ENCODE measurements at places on chromosomes 1 and 21.

- DNase-seq = no peak
These were observed 99.2 kb upstream of the IFFO2 start for GRCh38 chr1:19055701-19056100.

- DNase-seq = no peak
These were observed 150.0 kb upstream of the ADGRL2 start for GRCh38 chr1:81650776-81651175.

DNA sequence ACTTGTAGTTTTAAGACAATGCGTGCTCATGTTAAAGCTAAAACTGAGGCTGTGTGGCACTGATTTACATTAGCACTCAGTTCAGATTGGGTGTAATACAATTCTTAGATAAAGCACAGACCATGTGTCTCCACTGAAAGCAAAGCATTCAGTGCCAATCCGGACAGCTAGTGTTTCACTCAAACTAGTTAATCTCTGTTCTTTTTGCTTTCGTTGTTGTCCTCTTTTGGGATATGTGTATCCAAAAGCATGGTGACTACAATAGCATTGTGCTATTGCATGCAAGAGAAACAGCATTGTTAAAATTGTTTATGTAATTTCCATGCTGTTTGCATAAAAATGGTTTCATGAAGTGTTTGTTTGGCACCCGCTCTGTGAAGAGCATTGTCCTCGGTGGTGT is 54.6 kb downstream of the F3 start:
- DNase-seq = no peak

- DNase-seq = peak; percentile 37
These were observed 248.5 kb downstream of the USP25 start for GRCh38 chr21:15978215-15978738.

DNA sequence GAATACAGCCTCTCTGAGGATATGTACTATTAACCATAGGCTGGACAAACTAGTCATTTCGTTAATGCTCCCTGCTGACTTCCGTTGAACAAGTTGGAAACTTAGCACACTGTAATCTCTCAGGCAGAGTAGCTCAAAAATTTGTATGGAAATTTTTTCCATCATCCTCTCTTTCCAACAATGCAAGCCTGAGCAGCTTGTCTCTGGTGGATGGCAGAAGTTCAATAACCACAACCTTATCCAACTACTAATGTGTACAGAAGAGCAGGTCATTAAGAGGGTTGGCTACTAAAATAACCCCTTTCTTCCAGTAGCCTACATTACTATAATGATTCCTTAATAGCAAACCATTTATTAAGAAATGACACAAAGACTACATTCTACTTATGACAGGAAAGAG is 262.3 kb downstream of the NFIA start:
- DNase-seq = no peak

- DNase-seq = no peak
These were observed 31.2 kb upstream of the CASZ1 start for GRCh38 chr1:10827377-10828333.

- DNase-seq = no peak
These were observed 27.3 kb upstream of the EVA1B start for GRCh38 chr1:36350659-36351226.

DNA sequence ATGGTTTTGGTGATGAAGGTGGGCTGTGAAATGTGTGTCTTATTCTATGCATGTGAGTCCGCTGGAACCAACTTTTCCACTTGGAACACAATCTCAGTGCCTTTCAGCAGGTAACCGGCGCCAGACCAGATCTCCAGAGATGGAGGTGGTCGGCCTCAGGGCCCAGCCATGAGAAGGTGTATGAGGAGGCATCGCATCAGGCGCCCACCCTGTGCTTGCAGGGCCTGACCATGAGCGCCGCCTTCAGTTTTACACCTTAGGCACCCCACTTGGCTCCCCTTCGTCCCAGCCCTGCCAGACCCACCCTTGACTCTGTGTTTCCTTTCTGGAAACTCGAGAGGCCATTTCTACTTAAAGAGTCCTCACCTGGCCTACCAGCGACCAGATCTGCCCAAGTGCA is 48.6 kb upstream of the ATF3 start:
- DNase-seq = no peak

DNA sequence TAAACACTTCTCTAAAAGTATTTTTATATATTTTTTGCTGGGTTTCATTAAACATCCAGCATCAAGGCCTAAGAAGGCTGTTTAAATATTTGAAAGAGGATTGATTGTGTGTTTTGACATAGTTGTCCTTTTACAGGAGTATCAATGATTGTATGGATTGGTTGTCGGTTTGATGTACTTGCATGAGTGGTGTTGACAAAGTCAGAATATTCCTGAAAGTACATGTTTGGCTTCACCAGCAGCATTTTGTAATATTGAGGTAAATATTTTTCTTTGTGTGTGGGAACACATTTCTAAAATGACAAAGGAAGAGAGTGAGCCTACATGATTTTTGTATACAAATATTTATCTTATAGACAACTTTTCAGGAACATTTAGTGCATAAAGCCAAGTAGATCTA is 269.7 kb downstream of the PTBP2 start:
- no peak for DNase-seq

DNA sequence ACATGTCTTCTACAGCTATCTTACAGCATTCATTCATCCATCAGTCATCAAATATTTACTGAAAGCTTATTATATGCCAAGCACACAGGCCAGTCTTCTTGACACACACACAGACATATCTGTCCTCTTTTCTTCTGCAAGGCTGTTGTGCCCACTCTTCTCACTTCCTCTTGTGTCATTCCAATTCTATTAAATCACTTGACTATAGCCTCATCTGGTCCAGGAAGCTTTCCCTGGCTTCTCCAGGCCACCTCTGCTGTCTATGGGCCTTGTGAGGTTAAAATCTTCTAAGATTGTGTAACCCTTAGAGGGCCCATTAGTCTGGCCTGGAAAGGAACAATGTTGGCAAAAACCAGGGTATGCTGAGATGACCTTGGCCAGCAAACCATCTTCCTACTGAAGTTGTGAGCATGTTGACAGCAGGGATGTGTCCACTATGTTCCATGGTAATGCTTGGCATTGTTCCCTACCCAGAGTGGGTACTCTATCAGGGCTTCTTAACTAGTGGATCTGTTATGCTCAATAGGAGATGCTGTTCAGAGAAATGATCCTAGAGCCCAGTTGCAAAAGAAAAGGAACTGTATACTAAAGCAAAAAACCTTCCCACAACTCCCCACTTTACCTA is 5.3 kb downstream of the TRAF3IP3 start:
- no peak for DNase-seq

GRCh38 chr1:26811708-26812107 is 14.8 kb upstream of the ZDHHC18 start:
- no peak for DNase-seq

DNA sequence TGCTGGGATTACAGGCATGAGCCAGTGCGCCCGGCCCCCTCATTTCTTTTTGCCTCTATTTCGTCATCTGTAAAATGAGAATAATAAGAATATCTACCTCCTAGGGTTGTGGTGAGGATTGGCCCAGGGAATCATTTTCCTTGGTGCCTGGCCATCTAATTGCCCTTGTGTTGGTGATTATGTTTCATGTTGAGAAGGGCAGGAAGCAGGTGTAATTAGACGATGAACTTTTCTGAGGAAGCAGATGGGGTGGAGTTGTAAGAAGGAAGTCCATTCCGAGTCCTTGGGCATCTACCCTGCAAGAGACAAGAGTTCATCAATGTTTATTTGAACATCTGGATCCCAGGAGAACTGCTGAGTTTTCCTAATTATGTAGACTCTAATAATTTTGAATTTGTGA is 38.7 kb upstream of the NEK2 start:
- no peak for DNase-seq

DNA sequence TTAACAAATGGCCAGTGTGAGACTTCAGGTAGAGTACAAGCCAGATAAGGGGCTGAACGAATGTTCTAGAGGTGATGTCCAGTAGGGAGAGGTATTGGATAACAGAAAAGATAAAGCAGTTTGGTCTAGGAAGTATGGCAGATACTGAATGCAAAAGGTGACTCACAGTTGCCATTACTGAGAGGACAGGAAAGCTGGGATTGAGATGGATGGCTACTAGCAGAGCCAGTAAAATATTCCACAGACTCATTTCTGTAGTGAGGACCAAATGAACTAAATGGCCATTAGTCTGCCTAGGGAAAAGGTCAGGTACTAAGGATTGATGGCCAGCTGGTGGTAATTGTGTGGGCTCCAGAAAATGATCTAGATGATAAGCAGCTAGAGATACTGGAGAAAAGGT is 11.5 kb downstream of the MACO1 start:
- DNase-seq = no peak

DNA sequence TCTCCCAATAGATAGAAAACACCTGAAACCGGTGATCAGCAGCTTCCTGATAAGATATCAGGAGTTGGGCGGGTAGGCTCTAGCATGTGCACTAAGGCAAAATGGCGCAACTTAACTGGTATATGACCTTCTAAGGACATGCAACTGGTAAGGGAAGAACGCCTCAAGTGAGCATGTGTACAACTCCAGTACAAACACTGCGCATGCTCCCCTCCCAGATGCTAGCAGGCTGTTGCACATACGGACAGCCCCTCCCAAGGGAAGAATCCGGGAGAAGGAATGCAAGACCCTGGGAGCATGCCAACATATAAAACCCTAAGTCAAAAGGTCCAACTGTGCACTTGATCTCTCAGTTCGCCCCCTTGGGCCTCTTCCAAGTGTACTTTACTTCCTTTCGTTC is 110.8 kb downstream of the TSEN15 start:
- no peak for DNase-seq

DNA sequence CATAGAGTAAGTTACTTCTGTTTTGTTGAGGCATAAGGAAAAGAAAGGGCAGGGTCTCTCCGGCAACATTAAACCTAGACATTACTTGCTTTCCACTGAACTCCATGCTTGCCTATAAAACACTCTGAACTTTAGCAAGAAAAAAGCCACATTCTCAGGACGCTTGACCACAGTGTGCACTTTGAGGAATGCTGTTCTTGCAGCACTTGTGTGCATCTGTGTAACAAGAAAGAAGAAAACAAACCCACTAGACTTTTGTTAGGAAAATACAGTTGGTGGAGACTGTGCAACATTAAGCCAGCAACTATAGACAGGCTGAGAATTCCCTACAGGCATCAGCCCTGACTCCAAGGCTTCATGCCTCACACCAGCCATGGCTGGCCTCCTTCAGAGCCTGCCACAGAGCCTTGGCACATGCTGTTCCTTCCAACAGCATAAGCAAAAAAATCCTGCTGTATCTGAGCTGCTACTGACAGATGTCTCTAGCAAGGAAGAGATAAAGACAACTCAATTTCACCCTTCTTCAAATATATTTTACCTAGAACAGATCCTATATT is 5.8 kb downstream of the PDZK1 start:
- DNase-seq = no peak

DNA sequence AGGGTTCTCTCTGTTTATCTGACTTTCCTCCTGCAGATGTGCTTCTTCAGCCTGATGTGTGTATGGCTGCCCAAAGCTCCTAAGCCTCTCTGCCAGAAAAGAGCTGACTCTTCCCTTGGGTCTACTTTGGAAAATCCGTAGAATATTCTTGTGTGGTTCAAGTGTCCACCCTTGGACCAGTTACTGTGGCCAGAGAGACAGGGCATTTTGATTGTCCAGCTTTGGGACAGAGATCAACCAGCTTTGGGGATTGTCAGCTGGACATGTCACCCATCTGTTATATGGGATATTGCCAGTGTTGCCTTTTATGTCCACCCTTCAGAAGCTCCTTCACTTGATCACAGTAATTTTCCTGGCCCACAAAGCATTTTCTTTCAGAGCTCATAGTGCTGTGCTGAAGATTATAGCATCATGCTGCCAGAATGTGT is 126.2 kb upstream of the L1TD1 start:
- no peak for DNase-seq

GRCh38 chr1:184388971-184389370 is 2.1 kb downstream of the C1orf21 start:
- DNase-seq = no peak

GRCh38 chr1:2928366-2929325 is 92.6 kb upstream of the ACTRT2 start:
- DNase-seq = no peak
